ENCODE measurements at places on chromosomes 1 and 21.
A peak's percentile ranks its signal among the peaks of the same experiment; 100 is the strongest.

- no peak for DNase-seq
Observed at GRCh38 chr1:53011175-53011574, 50.8 kb upstream of the PODN start.

GRCh38 chr1:227447531-227447990, 115.8 kb upstream of the ZNF678 start:
- DNase-seq = no peak

DNA sequence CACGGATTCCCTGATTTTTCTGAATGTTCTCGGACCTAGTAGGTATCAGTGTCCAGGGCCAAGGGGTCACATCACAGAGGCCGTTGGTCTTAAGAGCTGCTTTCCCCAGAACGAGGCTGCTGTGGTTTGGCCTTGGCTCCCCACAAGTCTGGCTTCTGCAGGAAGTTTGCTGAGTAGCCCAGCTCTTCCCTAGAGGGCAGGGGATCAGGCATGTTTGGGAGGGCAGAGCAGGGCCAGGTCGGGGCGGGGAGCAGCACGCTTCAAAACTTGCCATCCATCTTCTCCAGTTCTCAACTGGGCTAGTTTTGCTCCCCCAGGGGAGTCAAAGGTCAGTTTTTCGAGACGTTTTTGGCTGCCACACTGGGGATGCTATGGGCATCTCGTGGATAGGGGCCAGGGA, 37.0 kb downstream of the MAN1C1 start:
- DNase-seq = no peak

GRCh38 chr21:37575580-37575979, 209.0 kb downstream of the DYRK1A start:
- DNase-seq = no peak

DNA sequence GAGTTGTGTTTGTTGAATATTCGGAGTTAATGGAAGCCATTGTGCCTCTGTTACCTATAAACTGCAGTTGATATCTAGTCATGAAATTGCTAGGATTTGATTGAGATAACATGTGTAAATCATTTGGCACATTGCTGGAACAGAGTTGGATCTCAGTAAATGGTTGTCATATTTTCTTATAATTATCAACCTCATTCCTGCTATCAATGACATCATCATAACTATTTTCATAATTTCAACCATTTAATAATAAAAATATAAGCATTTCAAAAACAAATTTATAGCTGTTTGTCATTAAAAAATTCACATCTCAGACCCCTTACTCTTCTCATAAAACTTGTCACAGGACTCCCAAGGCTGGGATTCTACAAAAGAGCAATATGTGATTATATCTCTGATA, 133.4 kb downstream of the PTGER3 start:
- no peak for DNase-seq

DNA sequence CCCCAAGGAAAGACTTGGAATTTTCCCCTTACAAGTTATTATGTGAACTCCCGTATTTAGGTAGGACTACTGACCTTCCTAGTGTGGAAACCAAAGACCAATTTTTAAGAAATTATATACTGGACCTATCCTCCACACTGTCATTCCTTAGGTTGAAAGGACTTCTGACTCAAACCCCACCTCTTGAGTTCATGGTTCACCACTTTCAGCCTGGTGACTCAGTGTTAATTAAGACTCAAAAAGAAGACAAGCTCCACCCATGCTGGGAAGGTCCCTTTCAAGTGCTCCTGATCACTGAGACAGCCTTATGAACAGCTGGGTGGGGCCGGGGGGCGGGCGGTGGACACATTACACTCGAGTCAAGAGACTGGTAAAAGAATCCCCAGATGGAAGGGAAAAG, 113.2 kb downstream of the LRRC53 start:
- DNase-seq = no peak

DNA sequence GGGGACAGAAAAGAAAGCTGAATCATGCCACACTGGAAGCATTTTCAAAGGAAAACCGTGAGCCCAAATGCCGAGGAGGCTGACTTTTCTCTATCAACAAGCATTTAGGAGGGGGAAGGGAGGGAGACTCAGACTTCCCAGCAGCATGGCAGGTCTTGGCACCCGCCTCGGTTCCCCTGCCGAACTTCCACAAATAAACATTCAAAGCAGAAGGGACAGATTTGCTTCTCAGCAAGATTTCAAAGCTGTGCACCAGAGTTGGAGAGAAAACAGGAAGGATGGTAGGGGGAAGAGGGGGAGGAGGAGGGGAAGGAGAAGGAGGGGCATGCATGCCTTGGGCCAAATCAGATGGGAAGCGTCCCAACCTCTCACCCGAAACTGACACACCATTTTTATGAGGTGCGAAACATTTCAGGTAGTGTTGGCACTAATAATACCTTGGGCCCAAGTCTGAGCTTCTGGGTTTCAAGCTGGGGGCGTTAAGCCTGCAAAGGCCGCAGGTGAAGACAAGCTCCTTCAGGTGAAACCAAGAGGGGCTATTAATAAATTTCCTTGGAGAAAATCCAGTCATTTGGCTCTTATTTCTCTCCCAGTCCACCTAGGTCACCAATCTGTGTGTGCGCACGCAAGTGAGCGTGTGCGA, 26.4 kb downstream of the ABCA4 start:
- DNase-seq = no peak

DNA sequence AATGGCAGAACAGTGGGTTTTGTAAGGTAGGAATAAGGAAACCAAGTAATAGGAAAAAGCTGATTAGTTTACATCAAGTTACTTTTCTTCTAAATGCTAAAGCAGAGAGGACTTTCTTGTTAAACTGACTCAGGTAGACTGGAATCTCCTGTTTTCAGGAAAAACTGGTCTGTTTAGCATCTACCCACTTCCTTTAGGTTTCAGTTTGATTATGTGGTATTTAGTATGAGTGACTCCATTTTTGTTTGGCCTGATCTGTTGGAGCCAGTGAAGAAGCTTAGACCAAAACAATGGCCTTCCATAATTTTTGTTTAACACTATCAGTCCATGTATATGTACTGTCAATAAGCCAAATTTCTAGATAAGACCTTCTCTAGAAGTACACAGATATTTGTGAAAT, 88.4 kb downstream of the EPB41 start:
- DNase-seq = no peak

GRCh38 chr1:233704170-233704897, 90.4 kb downstream of the KCNK1 start:
- no peak for DNase-seq

- DNase-seq = no peak
Observed at GRCh38 chr1:29569971-29570634, 333.8 kb downstream of the PTPRU start.

GRCh38 chr1:181685211-181685610, 201.9 kb downstream of the CACNA1E start:
- DNase-seq = no peak

DNA sequence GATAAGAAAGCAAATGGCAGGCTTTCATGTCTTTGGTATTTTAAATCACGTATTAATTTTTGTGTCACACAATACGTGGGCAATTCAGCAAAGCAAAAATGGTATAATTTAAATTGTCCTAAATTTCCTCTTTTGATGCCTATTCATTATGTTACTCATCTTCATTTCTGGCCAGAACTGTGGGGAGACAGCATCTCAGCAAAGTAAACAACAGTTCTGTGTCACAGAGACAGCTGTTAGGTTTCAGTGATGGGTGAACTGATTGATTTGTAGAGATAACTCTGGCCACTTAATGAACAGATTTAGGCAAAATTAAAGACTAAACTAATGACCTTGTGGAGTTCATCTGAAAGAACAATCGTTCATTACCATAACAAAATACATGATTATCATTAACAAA, 49.2 kb downstream of the FH start:
- DNase-seq = no peak

GRCh38 chr1:43885279-43885801, 48.3 kb upstream of the ARTN start:
- no peak for DNase-seq

DNA sequence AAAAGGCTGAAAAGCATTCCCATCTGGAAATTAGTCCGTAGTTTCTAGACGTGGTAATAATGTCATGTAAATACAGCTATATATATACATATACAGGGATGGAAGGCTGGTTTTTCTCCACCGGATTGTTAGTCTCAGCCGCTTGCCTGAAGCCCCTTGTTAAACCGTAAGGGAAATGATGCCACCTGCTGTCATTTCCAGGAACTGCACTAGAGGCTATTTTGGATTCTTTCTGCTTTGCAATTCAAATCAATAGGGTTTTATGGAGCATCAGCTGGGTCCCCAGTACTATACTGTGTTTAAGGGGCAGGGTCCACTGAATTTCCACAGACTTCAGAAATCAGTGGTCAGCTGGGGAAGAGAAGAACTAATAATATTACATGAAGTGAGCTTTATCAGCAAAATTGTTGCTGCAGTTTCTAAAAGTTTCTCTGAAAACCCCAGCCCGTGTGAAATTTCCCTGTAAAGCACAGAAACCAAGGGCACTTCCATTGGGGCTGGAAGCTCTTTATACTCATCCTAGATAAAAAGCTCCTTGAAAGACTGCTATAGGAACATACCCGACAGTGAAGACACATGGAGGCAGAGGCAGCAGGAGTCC, 33.8 kb upstream of the MPZL1 start:
- DNase-seq = peak; percentile 87

DNA sequence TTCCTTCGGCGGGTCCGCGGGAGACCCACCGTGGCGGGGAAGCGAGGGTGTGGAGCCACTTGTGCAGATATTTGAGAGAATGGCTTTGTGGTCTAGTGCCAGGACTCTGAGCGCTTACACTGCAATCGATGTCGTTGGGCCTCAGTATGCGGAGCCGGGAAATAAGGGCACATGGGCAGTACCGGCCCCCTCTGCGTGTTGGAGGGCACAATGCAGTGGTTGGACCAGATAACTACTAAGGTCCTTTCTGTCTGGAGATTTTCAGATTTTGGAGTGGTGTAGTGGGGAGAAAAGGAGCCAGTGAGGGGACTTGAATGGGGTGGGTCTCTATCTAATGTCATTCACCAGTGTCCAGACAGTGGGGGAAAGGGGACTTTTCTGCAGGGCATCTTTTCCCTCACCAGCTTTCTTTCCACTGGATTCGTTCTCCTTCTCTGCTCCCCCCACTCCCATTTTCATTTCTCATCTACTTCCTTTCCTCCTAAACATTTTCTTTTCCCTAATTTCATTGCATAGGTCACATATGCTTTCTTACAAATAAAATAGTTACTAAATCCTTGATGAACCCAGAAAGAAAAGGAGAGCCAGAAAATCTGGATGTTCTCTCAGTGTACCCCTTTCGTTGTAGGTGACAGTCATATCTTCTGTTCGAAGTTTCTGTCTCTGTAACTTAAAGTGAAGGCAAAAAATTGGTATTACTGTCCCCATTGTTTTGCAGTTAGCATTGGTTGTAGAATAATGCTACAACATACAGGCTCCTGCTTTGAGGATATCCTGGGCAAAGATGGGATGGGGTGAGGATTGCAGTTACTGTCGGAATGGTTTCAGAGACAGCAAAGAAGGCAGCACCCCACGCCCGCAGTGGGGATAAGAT, 1.4 kb downstream of the ATF3 start:
- no peak for DNase-seq
